Breast epithelium (tissue), 4 donors: ENCODE measurements at places on chromosomes 6 and 20. TPM values are rescaled to one million over a fixed set of nuclear protein-coding genes. Genes with fewer than 3 reads are reported as not detected.

The NUP153 gene
- 61.2 TPM for total RNA-seq

The DDAH2 gene
- total RNA-seq, result 115 TPM

DNA sequence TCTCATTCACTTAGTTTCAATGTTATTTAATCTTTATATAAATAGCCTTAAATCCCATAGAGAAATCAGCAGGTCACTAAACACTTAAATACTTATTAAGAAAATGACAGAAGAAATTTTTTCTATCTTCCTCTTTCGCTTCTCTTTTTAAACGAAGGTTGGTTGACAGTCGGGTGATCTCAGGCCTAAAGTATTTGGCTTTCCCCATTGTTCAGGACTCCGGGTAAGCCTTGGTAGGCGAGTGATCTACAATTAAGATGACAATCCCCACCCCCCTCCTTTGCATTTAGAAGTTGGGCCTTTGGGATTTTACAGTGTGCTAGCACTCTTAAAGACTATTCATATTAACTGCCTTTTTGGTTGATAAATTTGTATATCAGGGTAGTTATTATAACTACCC lies 19.7 kb upstream of the UTRN start:
- DNase-seq, result no peak

- DNase-seq, result no peak
Observed at GRCh38 chr6:3088968-3089367, 20.7 kb downstream of the RIPK1 start.
